ENCODE measurements at places on chromosomes 3 and 15. TPM values are rescaled to one million over a fixed set of nuclear protein-coding genes. Genes with fewer than 3 reads are reported as not detected.
A peak's percentile ranks its signal among the peaks of the same experiment; 100 is the strongest.

Gene TGM4
- not detected for polyA plus RNA-seq

Gene KY
- polyA plus RNA-seq, result not detected

Gene MST1R
- 0.25 TPM for polyA plus RNA-seq

Gene GUCA1C
- not detected for polyA plus RNA-seq

Gene EFL1
- polyA plus RNA-seq, result 18.2 TPM

Gene SCN5A
- polyA plus RNA-seq, result not detected

Gene PATL2
- polyA plus RNA-seq, result 16.6 TPM

DNA sequence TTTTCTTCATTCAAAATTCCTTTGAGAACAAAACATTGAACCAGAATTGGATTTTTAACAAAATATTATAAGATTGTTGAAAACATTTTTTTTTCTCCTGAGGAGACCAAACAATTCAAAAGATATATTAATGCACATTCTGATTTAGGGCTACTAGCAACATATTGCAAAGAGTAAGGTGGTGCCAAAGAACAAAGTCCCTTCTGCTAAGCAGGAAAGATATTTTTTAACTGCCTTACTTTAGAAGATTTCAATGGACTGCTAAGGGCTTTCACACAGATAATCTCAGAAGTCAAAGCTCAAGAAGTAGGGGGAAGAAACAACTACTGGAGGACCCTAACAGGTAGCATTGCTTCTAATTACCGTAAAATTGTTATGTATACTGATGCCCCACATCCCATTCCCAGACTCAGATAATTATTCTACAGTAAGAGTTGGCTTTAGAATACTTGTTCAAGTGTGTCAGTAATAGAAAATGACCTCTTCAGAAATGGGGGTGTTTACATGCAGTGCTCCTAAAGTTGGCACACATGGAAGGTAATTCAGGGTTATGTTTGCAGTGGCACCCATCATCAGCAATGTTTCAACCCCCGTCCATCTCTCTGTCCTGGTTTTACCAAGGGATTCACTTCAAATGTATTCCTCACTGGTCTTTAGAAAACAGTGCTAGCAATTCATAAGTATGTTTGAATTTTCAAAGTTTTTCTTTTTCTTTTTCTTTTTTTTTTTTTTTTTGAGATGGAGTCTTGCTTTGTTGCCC is 354.7 kb downstream of the ZBTB20 start:
- H3K27me3 ChIP-seq, result no peaks in the 10 kb centered on the region
- no peaks in the 10 kb centered on the region for H3K36me3 ChIP-seq
- no peak for DNase-seq

DNA sequence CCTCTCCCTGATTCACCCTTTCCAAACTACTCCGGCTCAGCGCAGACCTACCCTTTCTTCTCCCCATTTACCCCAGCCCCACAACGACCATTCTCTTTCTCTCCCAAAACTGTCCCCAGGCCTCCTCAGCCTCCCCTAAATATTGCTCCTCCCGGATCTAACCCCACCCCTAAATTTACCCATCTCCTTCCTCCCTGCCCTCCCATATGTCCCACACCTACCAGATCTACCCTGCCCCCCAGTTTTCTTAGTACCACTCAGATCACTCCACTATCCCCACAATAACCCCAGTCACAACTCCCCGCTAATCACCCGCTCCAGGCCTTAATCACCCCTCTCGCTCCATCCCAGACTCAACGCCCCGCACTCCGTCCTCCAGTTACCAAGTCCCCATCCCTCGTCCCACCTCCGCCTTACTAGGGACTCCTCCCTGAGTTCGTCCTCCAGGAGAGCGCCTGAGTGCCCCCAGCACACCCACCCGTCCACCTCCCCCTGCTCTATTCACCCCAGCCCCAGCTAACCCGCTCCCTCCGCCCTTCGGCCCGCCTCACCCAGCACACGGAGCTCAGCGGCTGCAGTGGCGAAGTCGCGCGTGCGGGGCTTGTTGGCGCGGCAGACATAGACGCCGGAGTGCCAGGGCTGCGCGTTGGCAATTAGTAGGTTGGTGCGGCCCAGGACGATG is 18.6 kb upstream of the IGDCC3 start:
- no peaks in the 10 kb centered on the region for H3K36me3 ChIP-seq
- H3K27me3 ChIP-seq, result peaks cover 26% of the 10 kb centered on the region
- no peak overlapping the region for H3K27ac ChIP-seq
- no peaks in the 10 kb centered on the region for H3K4me1 ChIP-seq
- H3K4me3 ChIP-seq, result no peak overlapping the region

DNA sequence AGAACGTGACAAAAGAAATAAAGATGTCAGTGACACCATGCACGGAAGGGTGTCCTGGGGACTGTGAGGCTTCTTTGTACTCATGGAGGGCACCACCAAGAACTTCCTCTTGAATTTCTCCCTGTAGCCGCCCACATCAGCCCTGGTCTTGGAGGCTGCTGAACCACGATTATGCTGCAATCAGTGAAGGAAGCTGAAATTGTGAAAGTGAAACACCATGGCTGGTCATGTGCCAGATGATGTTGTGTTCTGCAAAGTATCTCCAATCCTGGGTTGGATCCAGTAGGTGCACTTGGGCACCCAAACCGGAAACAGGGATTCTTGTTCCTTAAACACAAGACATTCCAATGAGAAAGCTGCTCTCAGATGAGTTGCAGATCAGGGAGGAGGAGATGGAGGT is 104.4 kb upstream of the GOLGA6L6 start:
- no peaks in the 10 kb centered on the region for H3K4me1 ChIP-seq
- H3K27ac ChIP-seq, result no peak overlapping the region
- DNase-seq, result peak; percentile 57

- H3K27me3 ChIP-seq, result no peaks in the 10 kb centered on the region
- DNase-seq, result no peak
- H3K27ac ChIP-seq, result no peak overlapping the region
- H3K4me3 ChIP-seq, result no peak overlapping the region
These were observed 106.3 kb upstream of the RNU6-1 start for GRCh38 chr15:67945951-67946700.

- H3K4me3 ChIP-seq, result no peak overlapping the region
- no peaks in the 10 kb centered on the region for H3K36me3 ChIP-seq
These were observed 39.8 kb upstream of the SGO1 start for GRCh38 chr3:20225769-20226168.

GRCh38 chr3:66719796-66720356 is 219.1 kb upstream of the LRIG1 start:
- DNase-seq, result no peak
- no peaks in the 10 kb centered on the region for H3K36me3 ChIP-seq
- no peak overlapping the region for H3K4me3 ChIP-seq
- H3K4me1 ChIP-seq, result no peaks in the 10 kb centered on the region
- peaks cover 6% of the 10 kb centered on the region for H3K27me3 ChIP-seq
- no peak overlapping the region for H3K27ac ChIP-seq

GRCh38 chr15:101456057-101456739 is 33.3 kb downstream of the PCSK6 start:
- H3K4me3 ChIP-seq, result no peak overlapping the region
- H3K27me3 ChIP-seq, result peaks cover 2% of the 10 kb centered on the region

- no peaks in the 10 kb centered on the region for H3K4me1 ChIP-seq
- H3K36me3 ChIP-seq, result no peaks in the 10 kb centered on the region
- no peak overlapping the region for H3K27ac ChIP-seq
These were observed 157.7 kb downstream of the NECTIN3 start for GRCh38 chr3:111229301-111229700.

DNA sequence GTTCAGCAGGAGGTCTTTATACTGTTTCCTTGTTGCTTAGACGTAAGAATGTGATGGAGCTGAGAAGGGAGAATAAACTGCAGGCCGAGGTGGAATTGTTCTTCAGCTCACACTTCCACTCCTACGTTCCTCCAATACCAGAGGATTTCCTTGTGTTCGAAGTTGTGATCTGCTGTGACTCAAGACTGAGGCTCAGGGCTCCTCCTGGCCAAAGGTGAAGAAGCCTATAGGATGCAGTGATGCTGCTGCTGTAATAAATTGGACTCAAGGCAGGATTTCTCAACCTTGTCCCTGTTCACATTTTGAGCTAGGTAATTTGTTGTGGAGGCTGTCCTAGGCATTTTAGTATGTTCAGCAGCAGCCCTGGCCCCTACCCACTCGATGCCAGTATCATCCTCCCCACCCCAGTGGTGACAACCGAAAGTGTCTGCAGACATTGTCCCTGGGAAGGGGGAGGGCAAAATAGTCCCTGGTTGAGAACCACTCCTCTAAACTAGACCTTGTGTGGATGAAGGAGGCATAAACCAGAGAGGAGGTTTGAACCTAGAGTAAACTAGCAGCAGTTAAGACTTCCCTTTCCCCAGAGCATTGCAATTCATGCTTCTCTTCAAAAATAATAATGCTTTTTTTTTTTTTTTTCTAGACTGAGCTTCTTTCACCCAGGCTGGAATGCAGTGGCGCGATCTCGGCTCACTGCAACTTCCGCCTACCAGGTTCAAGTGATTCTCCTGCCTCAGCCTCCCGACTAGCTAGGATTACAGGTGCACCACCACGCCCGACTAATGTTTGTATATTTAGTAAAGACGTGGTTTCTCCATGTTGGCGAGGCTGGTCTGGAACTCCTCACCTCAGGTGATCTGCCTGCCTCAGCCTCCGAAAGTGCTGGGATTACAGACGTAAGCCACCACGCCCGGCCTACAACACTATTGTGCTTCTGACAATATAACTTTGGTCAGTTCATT is 11.1 kb downstream of the RAP2B start:
- H3K27ac ChIP-seq, result no peak overlapping the region
- H3K36me3 ChIP-seq, result no peaks in the 10 kb centered on the region
- H3K4me1 ChIP-seq, result no peaks in the 10 kb centered on the region
- no peak for DNase-seq

DNA sequence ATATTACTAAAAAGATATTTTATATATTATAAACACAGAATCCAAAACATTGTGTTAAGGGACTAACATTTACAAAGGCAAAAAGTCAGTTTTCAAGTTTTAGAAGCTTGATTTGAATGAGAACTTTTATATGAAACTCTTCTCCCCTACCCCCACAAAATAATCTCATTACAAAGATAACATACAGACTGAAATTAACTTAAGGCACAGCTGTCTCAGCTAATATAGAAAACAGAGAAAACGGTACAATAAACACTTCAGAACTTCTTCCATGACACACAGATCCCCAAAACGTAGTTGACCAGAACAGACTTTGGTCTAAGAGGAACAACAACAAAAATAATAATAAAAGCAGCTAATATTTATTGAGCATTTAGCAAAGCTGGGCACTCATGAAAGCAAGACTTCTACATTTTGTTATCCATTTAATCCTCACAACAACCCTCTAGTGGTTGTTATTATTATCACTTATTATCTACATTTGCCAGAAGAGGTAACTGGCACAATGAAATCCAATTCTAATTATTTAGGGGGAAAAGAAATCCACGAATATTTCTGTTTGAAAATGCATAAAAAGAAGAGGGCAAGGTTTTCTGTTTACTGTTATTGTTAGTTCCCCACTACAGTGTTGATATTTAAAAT is 68.1 kb downstream of the PFN2 start:
- no peak overlapping the region for H3K27ac ChIP-seq
- H3K4me1 ChIP-seq, result no peaks in the 10 kb centered on the region
- H3K36me3 ChIP-seq, result no peaks in the 10 kb centered on the region
- no peak for DNase-seq
- H3K4me3 ChIP-seq, result no peak overlapping the region

DNA sequence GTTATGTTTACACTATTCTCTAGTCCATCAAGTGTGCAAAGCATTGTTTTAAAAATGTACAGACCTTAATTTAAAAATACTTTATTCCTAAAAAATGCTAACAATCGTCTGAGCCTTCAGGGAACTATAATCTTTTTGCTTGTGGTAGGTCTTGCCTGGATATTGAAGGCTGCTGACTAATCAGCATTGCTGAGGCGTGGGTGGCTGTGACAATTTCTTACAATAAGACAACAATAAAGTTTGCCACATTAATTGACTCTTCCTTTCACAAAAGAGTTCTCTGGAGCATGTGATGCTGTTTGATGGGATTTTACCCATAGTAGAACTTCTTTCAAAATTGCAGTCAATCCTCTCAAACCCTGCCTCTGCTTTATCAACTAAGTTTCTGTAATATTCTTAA is 384.0 kb upstream of the TGFBR2 start:
- no peaks in the 10 kb centered on the region for H3K36me3 ChIP-seq
- H3K4me1 ChIP-seq, result no peaks in the 10 kb centered on the region
- H3K4me3 ChIP-seq, result no peak overlapping the region
- H3K27me3 ChIP-seq, result no peaks in the 10 kb centered on the region
- no peak for DNase-seq
- no peak overlapping the region for H3K27ac ChIP-seq

- no peak overlapping the region for H3K4me3 ChIP-seq
- H3K27me3 ChIP-seq, result no peaks in the 10 kb centered on the region
- H3K4me1 ChIP-seq, result no peaks in the 10 kb centered on the region
- no peak for DNase-seq
These were observed 326.7 kb upstream of the TBL1XR1 start for GRCh38 chr3:177523872-177524438.

GRCh38 chr3:132325103-132325606 is 7.9 kb downstream of the ACP3 start:
- peaks cover 4% of the 10 kb centered on the region for H3K27me3 ChIP-seq
- no peak for DNase-seq
- H3K4me1 ChIP-seq, result no peaks in the 10 kb centered on the region
- no peak overlapping the region for H3K27ac ChIP-seq

DNA sequence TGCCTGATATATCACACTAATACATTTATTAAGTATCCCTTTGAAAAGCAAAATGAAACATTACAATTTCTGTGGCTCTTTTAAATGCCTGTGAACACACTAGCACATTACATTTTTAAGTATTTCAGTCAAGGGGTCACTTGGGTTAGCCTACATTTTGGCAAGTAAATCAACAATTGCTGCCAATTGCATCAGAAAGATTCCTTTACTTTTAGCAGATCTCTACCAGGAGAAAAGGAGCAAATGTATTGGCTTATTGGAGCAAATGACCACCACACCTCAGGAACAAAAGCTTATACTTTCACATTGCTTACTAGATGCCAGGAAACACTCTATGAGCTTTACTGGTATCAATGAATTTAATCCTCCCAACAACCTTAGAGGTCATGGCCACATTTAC is 947.1 kb downstream of the FHIT start:
- no peak overlapping the region for H3K27ac ChIP-seq
- no peaks in the 10 kb centered on the region for H3K4me1 ChIP-seq
- H3K36me3 ChIP-seq, result no peaks in the 10 kb centered on the region
- no peaks in the 10 kb centered on the region for H3K27me3 ChIP-seq

- H3K36me3 ChIP-seq, result no peaks in the 10 kb centered on the region
- no peak for DNase-seq
- no peaks in the 10 kb centered on the region for H3K27me3 ChIP-seq
- no peak overlapping the region for H3K27ac ChIP-seq
These were observed 31.4 kb downstream of the RAF1 start for GRCh38 chr3:12632523-12632922.

DNA sequence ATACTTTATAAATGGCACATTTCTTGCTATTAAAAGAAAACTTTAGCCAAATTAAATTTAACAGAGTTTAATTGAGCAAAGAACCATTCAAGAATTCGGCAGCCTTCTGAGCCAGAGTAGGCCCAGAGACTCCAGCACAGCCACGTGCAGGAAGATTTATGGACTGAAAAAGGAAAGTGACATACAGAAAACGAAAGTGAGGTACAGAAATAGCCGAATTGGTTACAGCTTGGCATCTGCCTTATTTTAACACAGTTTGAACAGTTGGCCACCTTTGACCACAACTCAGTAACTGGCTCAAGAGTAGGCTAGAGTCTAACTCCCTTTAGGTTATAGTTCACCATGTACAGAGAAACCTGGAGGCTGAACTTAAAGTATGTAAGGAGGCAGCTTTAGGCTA is 17.6 kb downstream of the CFAP44 start:
- peaks cover 21% of the 10 kb centered on the region for H3K36me3 ChIP-seq
- H3K27me3 ChIP-seq, result no peaks in the 10 kb centered on the region
- no peak overlapping the region for H3K4me3 ChIP-seq
- no peak overlapping the region for H3K27ac ChIP-seq
- H3K4me1 ChIP-seq, result no peaks in the 10 kb centered on the region
- peak; percentile 12 for DNase-seq
